ENCODE measurements at places on chromosomes 12 and 14.

- DNase-seq, result no peak
Observed at GRCh38 chr14:31993521-31993951, 83.6 kb upstream of the ARHGAP5 start.

DNA sequence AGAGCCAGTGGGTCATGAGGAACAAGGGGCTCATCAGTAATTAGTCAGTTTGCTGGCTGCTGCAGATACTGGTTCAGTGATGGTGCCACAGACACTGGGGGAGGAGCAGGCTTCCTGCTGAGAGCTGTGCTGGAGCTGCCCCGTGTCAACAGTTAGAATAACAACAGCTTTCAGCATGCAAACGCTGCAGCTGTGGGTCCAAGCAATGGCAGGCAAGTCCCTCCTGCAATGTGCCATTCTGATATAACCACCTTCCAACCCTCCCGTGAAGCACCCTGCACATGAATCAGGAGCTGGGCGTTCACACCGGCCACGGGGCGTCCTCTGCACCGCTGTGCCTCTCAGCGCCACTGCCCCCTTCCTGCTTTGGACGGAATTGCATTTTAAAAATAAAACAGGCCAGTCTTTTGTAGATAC lies 258.4 kb upstream of the SFSWAP start:
- DNase-seq, result peak; percentile 85

DNA sequence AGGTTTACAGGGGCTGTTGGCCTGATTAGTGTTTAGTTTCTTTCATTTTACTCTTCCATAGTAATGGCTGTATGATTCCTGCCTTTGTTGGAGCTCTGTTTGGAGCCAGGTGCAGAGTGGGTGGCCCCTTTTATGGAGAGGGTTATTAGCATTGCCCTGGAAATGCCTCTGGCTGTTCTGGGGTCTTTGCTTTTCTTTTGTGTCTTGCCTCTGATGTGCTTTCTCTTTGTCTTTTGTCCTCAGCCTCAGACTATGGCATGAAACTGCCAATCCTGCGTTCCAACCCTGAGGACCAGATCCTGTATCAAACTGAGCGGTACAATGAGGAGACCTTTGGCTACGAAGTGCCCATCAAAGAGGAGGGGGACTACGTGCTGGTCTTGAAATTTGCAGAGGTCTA lies 6.9 kb downstream of the MLEC start:
- no peak for DNase-seq

DNA sequence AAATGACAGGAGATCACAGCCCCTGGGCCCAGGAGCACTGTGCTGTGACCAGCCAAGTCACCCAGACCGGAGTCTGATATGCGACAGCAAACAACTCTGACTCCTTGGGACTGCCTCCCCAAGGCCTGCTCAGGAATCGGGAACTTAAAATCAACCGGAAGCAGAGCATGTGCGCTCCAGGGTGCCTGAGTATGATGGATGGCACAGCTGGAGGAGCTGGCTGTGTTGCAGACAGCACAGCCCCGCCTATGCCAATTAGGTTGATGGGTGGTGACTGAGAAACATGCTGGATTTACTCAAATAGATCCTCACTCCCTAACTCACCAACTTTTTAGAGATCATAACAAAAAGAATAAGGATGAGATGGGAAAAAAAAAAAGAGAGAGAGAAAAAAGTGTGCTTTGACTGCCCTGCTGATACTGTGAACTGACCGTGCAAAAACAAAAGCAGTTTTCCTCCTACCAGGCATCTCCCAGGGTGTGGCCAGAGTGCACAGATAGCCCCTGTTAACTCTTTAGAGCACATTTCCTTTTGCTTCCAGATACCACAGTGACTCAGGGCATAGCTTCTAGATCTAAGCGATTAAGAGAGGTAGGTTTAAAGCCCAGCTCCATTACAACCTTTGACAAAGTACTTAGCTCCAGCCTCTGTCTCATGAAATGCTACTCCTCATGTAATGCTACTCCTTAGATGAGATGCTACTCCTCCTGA lies 27.4 kb upstream of the STON2 start:
- no peak for DNase-seq

DNA sequence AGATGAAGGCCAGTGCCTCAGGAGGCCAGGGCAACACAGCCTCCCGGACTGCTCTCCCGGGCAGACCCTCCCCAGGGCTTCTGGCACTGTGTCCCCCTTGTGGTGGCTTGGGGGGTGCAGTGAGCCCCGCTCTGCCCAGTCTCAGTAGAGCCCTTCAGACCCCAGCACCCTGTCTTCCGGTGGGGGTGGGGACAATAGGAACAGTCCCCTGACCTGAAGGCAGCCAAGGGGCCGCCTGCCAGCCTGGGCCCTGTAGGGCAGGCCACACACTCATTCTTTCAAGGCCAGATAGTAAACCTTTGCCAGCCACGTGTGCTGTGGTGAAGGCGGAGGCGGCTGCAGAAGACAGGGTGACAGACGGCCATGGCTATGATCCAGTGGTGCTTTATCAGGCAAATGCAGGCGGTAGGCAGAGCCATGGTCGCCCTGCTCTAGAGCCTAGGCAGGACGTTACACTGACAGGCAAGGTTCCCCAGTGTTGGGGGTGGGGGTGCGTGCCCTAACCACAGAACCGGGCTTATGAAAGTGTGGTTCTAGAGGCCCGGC lies 15.0 kb downstream of the ZFYVE21 start:
- DNase-seq, result no peak

GRCh38 chr14:104224131-104224505 lies 85.7 kb downstream of the KIF26A start:
- DNase-seq, result no peak

All from NCI-H526 (cell line).